Hippocampal formation (tissue), 2 donors: ENCODE measurements at places on chromosomes 3 and 15.

DNA sequence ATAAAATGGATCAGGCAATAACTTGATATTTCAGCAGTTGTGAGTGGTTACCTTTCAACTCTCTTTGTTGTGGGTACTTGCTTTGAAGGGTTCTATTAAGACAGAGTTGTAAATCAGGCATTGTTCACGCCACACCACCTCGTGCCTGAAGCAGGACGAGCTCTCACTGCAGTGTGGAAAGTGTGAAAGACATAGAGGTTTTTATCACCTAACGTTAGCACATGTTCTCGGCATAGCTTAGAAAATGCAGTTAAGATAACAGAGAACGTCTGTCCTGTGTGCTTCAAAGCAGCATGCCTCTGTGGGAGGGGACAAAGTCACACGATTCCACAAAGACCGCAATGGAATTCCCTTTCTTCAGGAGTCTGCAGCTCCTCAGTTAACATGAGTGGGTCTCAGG, 7.8 kb downstream of the ADAMTS17 start:
- no peak for DNase-seq

- no peak for DNase-seq
Observed at GRCh38 chr15:96736384-96736783, 405.9 kb downstream of the NR2F2 start.

- DNase-seq: no peak
Observed at GRCh38 chr3:145370870-145371269, 790.1 kb downstream of the PLOD2 start.

DNA sequence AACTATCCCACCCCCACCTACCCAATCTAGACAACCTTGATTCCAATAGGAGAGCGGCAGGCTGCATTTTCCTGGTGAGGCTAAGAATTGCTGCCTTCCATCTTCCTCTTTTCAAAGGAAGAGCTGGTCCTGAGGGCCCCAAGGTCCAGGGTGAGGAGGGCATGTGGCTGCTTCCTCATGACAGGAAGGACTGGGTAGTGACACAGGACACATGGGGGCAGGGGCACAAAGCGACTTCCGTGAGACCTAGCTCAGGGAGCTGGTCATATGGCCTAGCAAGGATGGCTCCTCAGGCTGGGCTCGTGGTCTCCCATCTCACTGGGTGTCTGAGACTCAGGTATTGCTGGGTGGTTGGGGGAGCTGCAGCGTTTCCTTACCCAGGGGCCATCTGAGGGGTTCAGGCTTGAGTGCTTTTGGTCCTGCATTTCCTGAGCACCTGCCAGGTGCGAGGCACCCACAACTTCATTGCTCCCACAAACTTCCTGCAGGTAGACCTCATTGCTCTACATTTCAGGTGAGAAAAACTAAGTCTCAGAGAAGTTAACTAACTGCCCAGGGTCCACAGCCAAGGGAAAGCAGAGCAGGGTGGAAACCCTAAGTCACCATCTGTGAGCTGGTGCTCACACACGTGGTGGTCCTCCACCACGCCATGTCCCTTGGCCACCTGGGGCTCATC, 160.0 kb upstream of the TLE3 start:
- DNase-seq: peak; percentile 18

DNA sequence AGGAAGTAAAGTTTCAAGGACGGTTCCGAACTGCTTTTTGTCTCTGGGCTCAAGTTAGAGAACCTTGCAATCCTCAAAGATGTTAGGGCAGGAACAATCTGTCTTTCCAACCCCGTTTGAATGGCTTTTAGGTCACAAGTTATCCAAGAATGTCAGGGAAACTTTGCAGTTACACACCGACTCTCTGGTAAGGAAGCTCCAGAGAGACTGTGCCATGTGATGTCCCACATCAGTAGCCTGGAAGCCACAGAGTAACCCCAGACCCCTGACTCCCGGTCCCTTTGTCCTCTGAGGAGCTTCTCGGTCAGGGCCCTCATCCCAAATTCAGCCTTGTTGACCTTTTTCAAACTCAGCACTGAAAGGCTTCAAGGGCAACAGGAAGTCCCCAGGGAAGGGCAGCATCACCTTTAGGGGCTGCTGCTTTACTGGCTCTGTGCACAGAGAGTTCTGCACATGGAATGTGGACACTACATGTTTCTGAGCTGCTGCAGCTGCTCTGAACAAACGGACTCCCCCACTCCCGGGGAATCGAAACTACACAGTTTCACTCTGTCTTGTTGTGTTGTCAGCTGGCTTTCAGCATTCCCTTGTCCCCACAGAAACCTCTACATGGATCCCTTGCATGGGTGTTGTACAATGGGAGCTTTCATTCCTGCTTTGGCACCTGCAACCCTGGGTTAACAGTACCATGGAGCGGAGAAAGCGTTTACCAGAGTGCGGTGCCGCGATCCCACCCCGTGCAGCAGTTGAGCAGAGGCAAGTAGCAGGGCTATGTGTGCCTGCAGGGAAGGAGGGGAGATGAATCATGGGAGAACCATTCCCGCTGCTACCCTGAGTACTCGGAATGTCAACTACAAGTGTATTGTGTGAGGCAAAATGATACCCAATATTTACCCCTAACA, 408.2 kb upstream of the THBS1 start:
- DNase-seq: no peak

GRCh38 chr3:55164876-55165275, 237.0 kb upstream of the LRTM1 start:
- no peak for DNase-seq

DNA sequence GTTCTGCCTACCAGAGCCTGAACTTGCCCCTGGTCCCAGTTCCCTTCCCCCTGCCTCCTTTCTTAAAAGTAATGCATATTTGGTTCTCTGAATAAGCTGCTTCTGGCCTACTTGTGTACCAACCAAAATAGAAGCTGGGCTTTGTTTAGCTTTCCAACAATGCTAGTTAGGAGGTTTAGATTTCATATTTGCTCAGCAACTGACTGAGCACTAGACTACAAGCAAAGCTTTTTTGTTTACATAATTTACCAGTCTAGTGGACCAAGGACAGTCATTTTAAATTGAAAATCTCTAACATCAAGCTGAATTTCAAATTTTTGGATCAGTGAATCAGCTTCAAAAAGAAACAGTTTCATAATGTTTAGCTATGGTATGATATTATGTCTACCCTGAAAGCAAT, 331.2 kb downstream of the ULK4 start:
- DNase-seq: peak; percentile 0

GRCh38 chr3:113288881-113289280, 77.5 kb downstream of the BOC start:
- no peak for DNase-seq

- no peak for DNase-seq
Observed at GRCh38 chr15:56242576-56243162, 1.0 kb downstream of the RFX7 start.

GRCh38 chr3:191641789-191642188, 180.8 kb downstream of the PYDC2 start:
- no peak for DNase-seq

GRCh38 chr15:40217166-40217824, 21.6 kb upstream of the PAK6 start:
- DNase-seq: peak; percentile 73

GRCh38 chr3:157051055-157051454, 108.9 kb downstream of the CCNL1 start:
- DNase-seq: no peak

DNA sequence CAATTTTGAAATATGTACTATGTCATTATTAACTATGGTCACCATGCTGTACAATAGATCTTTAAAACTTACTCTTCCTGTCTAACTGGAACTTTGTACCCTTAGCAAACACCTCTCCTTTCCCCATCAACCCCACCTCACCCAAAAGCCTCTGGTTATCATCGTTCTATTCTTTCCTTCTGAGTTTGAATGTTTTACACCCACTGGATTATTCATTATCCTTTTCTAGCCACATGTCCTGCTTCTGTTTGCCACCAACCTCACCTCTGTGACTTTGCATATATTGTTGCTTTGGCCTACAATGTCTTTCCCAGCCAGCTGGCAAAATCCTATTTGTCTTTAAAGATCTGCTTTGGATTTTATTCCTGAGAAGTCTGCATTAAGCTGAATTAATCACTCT, 102.6 kb upstream of the TSPAN3 start:
- DNase-seq: no peak

DNA sequence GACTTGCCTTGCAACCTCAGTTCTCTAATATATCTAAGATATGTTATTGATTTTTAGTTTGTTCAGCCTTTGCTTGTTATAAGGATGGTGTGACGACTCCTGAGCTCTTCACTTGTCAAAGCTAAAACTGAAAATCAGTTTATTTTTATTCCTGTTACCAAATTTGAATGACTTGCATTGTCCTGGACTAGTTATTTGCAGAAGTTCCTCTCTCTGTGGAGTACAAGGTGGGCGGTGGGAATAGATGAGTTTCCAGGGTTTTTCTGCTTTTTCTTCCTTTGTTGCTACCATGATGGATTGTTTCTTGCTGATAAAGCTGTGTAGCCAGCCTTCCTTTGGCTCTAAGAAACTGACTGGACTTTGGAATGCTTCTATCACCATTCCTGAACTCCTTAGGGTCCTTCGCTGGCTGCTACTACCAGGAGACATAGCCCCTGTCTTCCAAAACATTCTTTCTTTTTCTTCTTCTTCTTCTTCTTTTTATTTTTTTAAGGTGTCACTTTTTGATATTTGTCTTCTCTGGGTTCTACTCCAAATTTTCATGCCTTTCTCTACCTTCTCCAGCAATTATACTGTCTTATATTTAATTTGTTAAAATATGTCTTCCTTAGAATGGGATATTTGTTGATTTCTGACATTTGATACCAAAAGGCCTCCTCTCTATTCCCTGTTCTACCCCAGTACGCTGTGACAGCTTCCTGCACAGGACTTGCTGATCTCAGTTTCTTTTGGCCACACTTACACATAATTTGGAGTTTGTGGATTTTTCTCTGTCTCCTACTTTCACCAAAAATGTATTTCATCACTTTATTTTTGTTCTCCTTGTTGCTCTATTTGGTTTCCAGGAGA, 145.1 kb upstream of the THRB start:
- DNase-seq: no peak

DNA sequence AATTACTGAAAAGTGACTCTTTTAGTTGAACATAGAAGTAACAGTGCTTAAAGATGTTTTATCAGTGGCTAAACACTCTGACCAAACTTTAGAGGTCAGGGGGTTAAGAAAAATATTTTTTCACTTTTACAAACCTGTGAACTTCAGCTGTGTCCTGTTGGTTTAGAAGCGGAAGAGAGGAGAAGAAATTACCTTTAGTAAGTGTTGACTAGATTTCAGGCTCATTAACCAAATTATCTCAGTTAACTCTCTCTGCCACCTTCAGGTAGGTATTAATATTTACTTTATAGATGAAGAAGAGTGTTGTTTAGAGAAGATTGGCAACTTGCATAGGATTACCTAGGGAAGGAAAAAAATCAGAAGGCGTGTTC, 151.9 kb upstream of the CMC1 start:
- DNase-seq: no peak

GRCh38 chr3:197345390-197345789, 47.0 kb upstream of the DLG1 start:
- no peak for DNase-seq

- no peak for DNase-seq
Observed at GRCh38 chr3:62570888-62571287, 197.5 kb upstream of the FEZF2 start.

DNA sequence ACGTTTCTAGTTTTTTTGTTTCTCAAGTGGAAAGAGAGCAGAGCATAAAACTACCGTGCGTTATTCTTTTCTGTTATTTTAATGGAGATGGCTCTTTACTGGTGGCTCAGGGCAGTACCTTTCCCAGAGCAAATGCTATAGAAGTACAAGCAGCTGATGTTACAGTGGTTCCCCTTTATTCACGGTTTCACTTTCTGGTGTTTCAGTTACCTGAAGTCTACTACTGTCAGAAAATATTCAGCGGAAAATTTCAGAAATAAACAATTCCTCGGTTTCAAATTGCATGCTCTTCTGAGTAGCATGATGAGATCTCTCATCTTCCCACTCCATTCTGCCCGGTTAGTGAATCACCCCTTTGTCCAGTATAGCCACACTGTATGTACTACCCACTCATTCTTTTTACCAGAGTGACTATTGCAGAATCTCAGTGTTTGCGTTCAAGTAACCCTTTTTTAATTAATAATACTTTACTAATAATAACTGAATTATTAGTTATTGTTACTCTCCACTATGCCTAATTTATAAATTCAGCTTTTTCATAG, 597.5 kb upstream of the ROBO2 start:
- DNase-seq: no peak

GRCh38 chr3:127158614-127159229, 34.2 kb upstream of the PRR23E start:
- no peak for DNase-seq

- DNase-seq: peak; percentile 11
Observed at GRCh38 chr3:4350789-4351163, 47.6 kb downstream of the SETMAR start.

- peak; percentile 62 for DNase-seq
Observed at GRCh38 chr3:196179380-196180308, 31.6 kb downstream of the ZDHHC19 start.

GRCh38 chr3:143885780-143886427, 37.6 kb upstream of the SLC9A9 start:
- peak; percentile 47 for DNase-seq

GRCh38 chr3:126267169-126267975, 87.0 kb upstream of the ALDH1L1 start:
- peak; percentile 65 for DNase-seq

DNA sequence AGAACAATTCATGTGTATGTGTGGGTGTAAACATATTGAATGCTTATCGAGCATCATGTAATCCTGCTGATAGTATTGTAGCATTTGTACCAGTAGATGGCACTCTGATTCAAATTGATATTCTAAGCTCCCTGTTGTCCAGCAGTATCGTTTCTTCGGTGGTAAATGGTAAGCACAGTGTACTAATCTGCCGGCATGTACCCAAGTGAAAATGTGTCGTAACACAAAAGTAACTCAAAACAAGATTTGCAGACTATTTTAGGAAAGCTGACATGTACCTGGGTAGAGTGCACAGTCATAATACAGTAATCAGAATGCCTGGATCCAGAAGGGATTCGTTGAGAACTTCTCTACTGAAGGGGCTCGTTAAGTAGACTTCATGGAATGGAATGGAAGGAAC, 31.7 kb upstream of the MNS1 start:
- DNase-seq: no peak

GRCh38 chr3:177446165-177446601, 248.9 kb upstream of the TBL1XR1 start:
- no peak for DNase-seq

DNA sequence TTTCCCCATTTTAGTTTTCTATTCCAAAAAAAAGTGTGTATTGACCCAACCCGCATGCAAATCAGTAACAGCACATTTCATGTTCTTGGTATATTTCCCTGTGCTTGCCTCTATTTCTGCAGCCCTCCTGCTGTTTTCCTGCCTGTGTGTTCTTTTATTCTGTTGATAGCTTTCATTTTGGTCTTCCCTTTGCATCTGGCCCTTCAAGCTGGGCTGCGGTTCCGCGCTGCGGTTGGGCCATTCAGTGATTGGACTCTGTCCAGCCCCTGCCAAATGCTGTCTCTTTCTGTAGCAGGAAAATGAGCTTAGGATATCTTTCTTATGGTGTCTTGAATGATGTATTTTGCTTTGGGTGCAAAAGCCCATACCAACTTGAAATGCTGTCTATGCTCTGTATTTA, 49.9 kb downstream of the ZNF621 start:
- DNase-seq: peak; percentile 11

DNA sequence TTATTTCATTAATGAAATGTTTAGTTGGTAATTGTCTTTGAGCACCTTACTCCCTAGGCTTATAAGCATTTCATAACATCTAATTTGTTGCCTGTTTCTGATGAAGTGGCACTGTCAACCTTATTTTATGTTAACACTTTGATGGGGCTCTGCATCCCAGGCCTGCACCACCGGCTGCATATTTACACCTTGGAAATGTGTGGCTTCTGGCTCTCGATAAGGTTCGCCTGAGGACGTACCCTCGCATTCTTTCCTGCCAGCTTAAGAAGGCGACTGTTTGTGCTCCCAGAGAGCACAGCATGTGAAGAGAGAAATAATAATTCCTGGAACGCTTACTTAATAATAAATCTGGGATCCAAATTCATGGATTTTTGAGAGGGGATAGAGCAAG, 763.3 kb upstream of the CFAP20DC start:
- DNase-seq: no peak
